ENCODE measurements at places on chromosomes 5 and 9.

- DNase-seq: no peak
Measured at GRCh38 chr5:133995341-133995740, 9.4 kb downstream of the VDAC1 start.

DNA sequence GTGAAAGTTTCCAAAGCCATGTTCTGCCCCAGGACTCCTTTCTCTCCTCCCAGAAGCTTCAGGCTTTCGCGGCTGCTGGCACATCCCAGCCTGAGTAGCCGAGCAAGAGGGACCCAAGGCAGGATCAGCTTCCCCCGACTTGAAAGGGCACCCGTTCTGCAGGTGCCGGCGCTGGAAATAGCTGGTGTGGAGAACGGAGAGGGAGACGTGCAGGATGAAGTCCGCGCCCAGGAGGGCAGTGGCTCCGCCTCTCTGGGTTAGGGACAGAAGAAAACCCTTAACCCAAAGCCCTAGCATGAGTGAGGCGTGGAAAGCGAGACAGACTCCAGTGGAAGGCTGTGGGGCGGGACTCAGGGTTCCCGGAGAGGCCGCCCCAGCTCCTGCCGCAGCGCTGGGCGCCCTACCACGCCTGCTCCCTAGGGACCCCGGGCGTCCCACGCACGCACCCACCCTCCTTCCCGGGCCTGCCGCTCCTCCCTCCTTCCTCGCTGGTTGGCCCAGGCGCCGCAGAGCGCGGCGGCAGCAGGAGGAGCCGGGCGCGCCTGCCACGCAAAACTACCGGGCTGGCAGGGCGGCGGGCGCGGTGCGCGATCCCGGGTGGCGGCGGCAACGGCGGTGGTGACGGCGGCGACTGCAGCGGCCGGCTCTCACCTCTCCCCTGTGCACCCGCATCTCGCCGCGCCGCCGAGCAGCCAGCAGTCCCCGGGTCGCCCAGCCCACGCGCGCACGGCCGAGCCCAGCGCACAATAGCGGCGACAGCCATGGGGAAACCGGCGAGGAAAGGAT lies at the start of gene SLC1A1:
TSS of gene SLC1A1 (plus strand) at position 550 of the 786 bp plus-strand sequence. CDS start at position 762, 212 bp downstream.
- peak; percentile 85 for DNase-seq

GRCh38 chr5:123585871-123586270 lies 73.9 kb downstream of the CSNK1G3 start:
- no peak for DNase-seq

DNA sequence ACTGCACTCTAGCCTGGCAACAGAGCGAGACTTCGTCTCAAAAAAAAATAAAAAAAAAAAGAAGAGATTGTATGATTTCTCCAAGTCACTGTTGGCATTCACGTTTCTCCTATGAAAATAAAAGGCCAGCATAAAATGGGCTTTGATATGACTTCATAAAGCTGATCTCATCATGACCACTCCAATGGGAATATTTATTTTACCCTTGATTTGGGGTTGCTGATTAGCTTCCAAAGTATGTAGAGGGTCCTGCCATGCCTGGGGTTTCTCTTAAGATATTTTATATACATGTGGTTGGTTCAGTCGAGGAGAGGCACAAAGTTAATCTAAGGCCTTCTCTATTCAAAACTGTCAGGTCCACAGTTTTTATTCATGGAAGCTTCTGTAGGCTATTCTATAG lies 247.0 kb upstream of the TNC start:
- no peak for DNase-seq

DNA sequence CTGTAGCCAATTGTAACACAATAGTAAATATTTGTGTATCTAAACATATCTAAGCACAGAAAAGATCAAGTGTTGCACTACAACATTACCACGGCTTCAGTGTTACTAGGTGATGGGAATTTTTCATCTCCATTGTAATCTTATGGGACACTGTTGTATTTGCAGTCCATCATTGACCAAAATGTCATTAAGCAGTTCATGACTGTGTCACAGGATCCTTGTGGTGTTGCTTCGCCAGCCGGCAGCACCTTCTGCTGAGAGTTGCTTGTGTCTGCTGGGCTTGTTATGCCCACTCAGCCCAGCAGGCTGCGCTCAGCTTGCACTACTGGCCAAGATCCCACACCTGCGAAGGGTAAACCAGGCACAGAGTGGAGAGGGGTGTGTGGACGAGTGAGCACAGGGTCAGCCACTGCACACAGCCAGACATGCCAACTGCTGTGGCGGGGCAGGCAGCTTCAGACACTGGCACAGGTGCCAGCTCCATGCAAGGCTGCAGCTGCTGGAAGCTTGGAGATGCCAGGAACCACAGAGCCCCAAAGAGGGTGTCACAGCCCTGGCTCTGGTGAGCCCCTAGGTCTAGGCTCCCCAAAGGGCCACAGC lies 273.7 kb downstream of the CETN3 start:
- DNase-seq: no peak

DNA sequence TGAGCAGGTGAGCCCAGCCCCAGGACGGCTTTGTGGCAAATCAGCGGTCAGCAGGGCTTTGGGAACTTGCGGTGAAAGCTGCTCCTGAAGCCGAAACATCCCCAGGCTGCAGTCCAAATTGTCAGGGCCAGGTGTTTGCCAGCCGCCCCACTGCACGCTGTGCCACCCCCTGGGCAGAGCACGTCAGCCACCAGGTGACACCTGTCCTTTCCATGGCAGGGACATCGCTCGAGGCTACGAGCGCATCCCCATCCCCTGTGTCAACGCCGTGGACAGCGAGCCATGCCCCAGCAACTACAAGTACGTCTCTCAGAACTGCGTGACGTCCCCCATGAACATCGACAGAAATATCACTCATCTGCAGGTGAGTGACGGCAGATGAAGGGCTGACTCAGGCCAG lies 64.4 kb upstream of the CACNA1B start:
- no peak for DNase-seq

GRCh38 chr5:654071-654778 lies 38.9 kb downstream of the TPPP start:
- no peak for DNase-seq

- peak; percentile 70 for DNase-seq
Measured at GRCh38 chr5:17343675-17344074, 126.2 kb downstream of the BASP1 start.

- DNase-seq: no peak
Measured at GRCh38 chr5:34455098-34455497, 201.0 kb upstream of the RAI14 start.

GRCh38 chr9:113299800-113300292 lies 3.3 kb downstream of the RNF183 start:
- DNase-seq: peak; percentile 8

- no peak for DNase-seq
Measured at GRCh38 chr9:81826517-81826906, 101.7 kb upstream of the SPATA31D4 start.

- no peak for DNase-seq
Measured at GRCh38 chr5:11072568-11072967, 311.5 kb upstream of the DAP start.

DNA sequence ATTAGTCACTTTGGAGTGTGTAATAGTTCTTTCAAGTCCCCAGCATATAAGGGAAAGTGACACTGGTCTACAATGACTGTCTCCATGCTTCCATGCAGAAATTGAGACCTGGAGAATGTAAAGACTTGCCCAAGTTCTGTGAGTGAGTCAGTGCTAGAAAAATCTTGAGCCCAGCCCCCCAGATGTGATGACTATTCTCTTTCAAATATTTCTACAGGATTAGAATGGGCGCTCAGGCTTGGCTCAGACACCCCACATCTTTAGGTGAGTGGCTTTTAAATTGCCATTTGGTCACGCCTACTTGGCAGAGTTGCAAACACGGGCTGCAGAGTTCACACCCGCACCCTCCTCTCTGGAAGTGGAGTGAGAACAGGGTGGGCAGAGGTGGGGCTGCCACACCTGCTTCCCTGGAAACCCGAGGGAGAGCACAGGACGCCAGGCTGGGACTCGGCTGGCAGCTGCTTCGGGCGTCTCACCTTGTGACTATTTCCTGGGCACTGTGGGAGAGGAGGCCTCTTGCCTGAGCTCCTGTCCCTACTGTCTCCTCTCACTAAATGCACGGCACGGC lies 37.6 kb downstream of the ROPN1L start:
- peak; percentile 76 for DNase-seq

DNA sequence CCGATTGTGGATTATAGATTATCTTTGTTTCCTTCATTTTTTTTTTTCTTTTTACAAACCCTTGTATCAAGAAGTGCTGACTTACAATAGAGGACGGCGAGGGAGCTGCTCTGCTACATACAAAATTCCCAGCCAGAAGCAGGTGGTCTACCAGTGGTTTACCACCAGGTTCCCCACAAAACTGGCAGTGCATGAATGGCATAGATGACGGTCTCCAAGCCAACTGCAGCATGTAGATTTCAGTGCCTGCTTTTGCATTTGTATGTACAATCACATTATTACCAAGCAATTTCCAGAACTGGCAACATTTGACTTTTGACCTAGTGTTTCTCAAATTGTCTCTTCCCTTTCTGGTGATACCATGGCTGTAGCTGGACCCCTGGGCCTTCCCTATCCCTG lies 84.0 kb downstream of the ACER2 start:
- no peak for DNase-seq

DNA sequence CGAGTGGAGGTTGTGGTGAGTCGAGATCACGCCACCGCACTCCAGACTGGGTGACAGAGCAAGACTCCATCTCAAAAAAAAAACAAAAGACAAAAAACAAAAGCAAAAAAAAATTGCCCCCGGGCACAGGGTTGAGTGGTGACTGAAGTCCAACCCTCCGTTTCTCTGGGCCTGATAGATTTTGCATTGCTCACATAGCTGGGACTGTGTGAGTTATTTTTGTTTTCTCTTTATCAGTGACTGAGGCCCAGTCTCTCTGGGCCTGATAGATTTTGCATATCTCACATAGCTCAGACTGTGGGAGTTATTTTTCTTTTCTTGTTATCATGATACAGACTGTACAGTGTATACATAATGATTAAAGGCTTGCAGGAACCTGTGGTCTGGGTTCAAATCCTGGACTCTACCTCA lies 2.6 kb upstream of the SLC28A3 start:
- DNase-seq: no peak

DNA sequence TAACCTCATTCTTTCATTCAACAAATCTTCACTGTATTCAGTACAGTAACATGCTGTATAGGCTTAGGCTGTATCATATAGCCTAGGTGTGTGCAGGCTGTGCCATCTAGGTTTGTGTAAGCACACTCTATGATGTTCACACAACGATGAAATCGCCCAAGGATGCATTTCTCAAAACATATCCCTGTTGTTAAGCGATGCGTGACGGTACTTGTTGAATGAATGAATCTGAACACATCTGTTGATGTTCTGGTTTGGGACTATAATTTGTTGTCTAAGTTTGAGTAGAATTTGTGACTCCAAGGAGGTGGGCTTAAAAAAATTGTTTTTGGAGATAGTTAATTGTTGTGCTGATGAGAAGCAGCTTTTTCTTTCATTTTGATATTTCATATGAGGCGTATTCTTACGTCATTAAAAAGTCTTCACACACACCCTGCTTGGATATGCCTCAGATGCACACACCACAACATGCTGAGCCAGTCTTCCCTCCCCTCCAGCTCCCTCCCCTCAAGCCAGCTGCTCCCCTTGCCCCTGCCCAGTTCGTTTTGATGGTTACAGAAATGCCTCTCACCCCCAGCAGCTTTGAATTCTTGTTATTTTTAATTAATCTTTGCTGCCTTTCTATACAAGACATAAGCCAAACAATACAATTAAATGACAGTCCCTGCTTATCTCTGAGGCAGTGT lies 5.5 kb upstream of the PSAT1 start:
- DNase-seq: peak; percentile 80

DNA sequence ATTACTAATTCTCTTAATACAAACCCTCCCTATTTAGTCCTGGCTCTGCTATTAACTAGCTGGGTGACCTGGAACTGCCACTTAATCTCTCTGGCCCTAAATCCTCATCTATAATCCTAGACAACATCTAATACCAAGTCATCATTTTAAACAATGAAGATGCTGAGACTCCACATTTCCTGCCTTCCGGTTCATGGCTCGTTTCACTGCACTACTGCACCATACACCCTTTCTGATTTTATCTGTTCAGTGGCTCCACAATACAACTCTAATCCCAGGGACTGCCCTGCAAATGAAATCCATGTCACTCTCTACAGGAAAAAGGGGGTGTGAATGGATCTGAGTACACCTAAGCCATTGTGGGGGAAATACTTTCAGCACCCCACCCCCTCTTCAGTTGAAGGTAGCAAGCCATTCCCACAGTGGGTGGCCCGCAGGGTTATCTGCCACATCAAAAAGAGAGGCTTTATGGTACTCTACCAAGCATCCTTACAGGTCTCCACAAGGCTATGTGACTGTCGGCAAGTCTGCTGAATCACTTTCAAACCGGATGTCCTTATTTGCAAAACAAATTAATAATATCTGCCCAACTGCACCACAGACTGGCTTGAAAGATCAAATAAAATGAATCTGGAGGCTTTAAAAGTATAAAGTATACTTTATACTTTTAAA lies 89.5 kb downstream of the EPB41L4A start:
- DNase-seq: no peak

GRCh38 chr9:33277484-33277883 lies 12.6 kb downstream of the CHMP5 start:
- no peak for DNase-seq

GRCh38 chr9:76459694-76460635 lies 983 bp downstream of the GCNT1 start:
- DNase-seq: no peak

DNA sequence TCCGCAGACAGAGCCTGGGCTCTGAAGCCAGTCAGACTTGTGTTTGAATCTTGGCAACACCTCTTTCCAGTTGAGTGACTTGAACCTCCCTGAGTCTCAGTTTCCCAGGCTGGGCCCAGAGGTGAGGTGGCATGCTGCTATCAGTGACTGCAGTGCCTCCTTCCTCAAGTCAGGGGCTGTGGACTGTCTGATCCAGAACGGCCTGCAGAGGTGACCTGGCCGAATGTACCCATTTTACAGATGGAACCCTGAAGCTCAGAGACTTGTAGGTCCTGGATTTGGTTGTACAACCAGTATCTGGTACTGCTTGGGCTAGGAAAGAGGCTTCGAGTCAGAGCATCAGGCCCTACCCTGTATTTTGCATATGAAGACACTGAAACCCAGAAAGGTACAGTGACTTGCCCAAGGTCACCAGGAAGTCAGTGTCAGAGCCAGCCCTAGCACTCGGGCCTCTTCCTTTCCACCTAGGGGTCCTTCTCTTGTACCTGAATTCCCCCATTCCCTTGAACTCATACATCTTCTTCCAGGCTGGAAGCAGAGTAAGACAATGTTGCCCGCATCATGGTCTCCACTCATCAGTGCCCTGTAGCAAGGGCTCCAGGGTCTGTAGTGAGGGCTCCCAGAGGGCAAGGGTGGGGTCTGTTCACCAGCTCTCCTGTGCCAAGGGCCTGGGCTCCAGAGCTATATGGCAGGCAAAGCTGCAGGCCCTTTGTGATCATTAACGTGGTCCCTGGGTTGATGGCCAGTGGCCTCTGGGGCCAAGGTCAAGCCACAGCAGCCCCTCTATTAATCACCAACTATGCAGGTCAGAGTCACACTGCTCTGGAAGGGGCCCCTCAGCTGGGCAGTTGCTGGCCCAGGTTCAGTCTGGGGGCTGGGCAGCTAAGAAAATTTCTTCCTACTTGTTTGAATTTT lies 28.5 kb downstream of the GSN start:
- DNase-seq: no peak

- DNase-seq: peak; percentile 69
Measured at GRCh38 chr9:2132484-2133082, 117.4 kb downstream of the SMARCA2 start.

- DNase-seq: no peak
Measured at GRCh38 chr5:119083679-119084078, 12.8 kb downstream of the DMXL1 start.

- DNase-seq: no peak
Measured at GRCh38 chr5:136985785-136986475, 513.2 kb downstream of the SPOCK1 start.
